ENCODE measurements at places on chromosomes 6 and 20.

DNA sequence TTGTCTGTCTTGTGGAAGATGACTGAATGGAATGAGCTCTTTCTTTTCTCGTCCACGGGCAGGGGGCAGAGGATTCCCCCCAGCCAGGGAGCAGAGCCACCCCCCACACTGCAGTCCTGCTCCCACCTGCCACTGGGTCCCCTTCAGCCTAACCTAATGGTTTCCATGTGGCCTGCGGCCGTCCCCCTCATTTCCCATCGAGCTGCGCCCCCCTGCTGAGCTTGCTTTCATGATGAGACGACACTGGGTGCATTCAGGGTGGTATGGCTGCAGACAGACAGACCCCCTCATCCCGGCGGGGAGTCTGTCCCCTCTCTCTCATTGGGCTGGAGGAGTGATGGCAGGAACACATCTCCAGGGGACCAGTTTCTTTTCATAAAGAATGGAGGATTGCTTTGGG is 140.8 kb downstream of the DTNBP1 start:
- DNase-seq: no peak

GRCh38 chr6:156980515-156980914 is 203.3 kb downstream of the ARID1B start:
- no peak for DNase-seq

DNA sequence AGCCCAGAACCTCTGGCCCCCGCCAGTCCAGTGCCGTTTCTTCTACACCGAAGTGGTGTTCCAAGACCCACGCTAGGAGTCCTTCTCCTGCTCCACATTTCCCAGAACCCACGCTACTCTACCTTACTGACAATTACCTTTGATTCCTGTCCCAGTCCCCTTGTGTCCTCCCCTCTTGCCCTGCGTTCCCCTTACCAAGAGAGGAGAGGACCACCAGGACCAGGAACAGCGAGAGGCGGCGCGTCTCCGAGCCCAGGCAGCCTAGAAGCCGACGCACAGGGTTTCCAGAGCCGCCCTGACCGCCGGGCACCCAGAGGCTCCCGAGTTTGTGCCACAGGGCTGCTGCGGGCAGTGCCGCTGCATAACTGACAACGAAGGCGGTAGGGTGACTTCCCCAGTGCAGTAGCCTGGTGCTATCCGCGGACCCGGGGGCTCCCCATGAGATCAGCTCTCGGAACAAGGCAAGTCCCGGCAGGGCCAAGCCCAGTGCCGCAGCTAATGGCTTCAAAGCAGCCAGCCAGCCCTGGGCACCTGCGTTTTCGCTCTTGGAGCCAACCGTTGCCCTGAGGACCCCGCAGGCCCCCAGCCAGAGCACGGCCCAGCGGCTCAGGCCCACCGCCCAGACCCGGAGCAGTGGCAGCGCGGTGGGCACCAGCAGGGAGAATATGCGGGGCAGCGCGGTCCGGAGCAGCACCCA is 512 bp downstream of the TAP1 start:
- no peak for DNase-seq

DNA sequence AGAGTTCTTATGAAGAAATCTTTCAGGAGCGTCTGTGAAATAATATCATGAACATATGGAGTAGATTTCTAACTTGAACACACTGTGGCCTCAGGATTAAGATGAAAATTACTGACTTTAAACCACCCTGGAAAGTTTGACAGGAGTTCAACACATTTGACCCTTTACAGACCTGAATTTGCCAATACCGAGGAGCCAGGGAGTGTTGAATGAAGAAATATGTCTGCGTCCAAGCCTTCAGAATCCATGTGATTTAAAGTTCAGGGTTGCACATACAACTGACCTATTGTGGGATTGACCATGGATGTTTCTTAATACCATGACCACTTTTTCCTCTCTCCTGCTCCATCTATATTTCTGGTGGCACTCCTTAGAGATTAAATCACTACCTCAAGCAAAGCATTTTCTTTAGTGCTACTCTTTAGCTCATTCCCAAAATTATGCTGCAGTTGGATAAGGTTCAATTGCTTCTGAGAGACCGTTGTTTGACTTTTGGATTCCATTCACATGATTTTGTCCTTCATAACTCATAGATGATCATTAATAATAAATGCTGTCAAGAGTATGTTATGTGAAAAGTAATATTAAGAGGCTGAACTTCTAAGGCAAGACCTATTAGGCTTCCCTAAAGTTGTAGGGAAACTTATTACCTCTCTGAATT is 57.4 kb downstream of the PRL start:
- no peak for DNase-seq

DNA sequence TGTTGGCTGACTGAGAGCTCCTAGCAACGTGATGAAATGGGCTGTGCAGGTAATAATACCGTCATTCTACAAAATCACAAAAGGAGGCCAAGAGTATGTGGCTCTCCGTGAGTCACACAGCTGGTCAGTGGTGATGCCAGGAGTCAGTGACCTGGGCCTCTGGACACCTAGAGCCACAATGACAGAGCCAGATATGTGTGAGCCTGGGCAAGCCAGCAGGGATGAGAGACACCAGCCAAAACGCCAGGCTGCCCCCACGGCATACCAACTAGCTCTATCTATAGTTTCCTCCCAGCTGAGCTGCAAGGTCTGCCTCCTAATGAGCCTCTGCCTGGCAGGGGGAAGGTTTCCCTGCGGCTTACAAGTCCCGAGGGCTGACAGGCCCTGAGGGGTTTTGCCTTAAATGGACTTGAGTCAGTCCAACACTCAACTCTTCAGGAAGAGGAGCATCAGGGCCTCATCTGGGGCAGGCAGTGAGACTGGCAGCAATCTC is 70.0 kb downstream of the CPNE5 start:
- DNase-seq: no peak

- DNase-seq: no peak
Observed at GRCh38 chr6:156347246-156347645, 429.9 kb upstream of the ARID1B start.

GRCh38 chr6:119938752-119939151 is 589.2 kb upstream of the MAN1A1 start:
- DNase-seq: no peak

DNA sequence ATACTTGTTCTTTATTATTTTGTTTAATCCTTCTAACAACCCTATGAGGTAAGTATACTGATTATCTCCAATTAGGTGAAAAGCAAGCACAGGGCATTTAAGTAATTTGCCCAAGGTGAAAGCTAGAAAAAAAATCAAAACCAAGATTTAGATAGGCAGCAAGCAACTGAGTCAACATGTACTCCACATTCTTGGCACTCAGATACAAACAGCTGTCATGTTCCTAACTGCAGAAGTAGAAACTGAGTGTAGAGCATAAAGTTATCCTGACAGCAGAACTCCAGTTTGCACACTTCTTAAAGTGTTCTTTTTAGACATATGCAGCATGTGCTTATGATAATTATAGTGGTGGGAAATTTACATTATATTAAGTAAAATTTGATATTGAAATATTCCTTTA is 278.1 kb downstream of the MEI4 start:
- no peak for DNase-seq

GRCh38 chr6:100103194-100103593 is 109.2 kb upstream of the MCHR2 start:
- no peak for DNase-seq

GRCh38 chr6:10140136-10140535 is 274.7 kb downstream of the TFAP2A start:
- DNase-seq: no peak

GRCh38 chr6:143232849-143233248 is 172.2 kb downstream of the AIG1 start:
- DNase-seq: no peak

DNA sequence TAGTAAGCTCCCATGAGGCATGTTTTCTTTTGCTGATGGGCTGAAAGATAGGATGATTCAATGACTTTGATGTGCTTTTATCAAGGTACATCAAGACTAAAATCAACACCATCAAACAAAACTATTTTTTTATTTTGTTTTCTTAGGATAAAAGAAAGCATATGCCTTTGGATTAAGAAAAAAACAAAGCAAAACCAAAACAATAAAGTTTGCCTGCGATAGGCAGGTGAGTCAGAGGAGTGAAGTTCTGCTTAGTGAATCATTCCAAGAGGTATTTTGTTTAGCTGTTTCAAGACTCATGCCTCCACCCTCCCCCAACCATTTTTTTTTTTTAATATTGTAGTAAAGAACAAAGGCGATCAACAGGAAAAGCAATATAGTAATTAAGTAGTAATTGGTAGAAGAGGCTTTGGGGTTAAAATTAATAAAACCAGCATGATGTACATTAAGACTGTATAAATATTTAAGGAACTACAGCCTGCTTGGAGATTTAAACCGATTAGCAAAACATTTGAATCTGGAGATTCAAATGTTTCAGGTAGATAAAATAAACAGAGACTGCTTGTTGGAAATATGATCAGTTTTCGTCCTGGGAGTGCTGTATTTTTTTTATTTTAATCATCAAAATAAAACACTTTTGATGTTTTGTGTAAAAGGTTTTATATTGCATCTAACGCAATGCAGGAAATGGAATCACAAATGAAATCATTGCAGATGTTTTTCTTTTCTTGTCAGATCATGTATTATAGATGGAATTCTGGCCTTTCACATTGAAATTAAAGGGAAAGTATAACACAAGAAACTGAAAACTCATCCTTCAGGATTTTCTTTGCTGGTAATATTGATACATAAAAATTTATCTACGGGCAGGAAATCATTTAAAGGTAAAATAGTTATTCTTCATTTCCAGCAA is 482.3 kb upstream of the MANEA start:
- no peak for DNase-seq

DNA sequence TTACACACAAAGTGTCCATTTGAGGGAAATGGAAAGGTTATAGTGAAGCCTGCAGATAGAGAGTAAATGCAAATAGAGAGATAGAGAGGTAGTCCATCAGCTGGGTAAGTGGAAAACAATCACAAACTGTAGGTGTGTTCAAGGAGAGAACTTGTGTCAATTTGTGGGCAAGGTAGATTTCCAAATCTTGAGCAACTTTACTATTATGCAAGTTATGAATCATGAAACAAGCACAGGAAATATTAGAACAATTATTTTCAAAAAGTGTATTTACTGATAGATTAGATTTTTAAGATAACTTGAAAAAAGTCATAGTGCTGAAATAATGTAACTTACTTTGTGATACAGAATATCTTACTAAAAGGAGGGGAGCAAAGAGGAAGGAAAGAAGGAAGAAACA is 792.9 kb downstream of the EYS start:
- DNase-seq: no peak

DNA sequence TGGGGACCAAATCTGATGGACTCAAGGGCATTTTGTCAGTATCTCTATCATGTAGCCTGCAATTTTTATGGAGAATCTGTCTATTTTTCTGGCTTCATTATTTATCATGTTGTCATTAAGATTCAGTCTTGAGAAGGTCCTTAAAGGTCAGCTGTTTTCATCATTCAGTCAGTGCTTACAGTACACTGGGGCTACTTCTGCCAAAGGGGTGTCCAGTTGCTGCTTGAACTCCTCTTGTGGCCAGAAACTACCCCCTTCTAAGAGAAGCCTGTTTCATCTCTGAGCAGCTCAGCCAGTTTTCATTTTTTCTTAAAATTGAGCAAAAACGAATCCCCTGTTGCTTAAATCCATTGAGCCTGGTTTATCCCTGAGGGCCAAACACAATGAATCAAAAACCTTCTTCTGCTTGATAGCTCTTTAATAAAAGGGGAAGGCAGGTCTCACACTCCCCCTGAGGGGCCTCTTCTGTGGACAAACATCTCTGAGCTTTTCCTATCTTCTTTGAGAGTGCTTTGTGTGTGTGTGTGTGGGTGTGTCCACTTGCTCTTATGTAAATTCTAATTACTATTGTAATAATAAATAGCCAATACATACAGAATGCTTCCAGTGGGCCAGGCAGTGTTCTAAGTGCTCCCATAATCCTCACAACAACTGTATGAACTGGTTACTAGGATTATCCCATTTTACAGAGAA is 172.2 kb downstream of the PLCB1 start:
- DNase-seq: no peak

- no peak for DNase-seq
Observed at GRCh38 chr6:157490611-157491269, 109.8 kb downstream of the ZDHHC14 start.

DNA sequence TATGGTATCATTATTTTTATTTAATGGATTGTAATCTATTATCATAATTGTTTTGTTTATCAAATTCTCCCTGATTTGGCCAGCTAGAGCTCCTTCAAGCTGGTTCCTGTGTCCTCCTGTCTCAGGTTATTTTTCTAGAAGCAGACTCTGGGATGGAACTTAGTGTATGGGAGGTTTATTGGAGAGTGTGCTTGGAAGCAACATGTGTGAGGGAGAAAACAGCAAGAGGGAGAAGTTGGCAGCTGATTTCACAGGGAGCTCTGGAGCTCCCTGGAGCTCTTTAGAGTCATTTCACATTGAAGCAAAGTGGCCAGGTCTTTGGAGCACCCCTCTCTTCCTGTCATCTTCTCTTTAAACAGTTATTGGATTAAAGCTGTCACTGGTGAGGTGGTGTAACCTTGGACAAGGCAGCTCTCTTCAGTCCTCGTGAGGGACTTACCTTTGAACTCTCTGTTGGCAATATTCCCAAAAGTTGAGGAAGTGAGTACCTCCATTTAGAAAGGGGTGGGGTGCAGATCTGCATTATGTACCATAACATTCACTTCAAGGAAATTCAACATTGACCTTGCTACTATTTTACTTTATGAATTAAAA is 103.6 kb downstream of the PHF3 start:
- no peak for DNase-seq

DNA sequence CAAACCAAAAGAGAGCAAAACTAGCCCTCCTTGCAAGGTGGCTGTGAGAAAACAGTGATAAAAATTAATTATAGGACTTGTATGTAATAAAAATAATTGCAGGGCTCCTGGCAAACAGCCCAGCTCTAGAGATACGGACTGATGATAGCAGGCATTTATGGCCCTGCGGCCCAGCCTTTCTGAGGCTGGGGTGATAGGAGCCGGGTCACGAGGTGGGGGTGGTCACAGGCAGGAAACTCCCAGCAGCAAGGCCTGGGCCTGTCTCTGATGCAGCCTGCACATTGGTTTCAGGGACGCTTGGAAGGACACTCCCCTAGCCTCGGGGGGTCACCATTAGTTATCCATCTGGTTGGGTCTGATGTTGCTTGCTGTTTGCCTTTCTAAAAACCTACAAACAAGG is 18.7 kb upstream of the TTPAL start:
- DNase-seq: no peak

GRCh38 chr6:127279815-127280214 is 13.2 kb downstream of the RNF146 start:
- DNase-seq: no peak

- no peak for DNase-seq
Observed at GRCh38 chr6:15748341-15748740, 85.5 kb upstream of the DTNBP1 start.

DNA sequence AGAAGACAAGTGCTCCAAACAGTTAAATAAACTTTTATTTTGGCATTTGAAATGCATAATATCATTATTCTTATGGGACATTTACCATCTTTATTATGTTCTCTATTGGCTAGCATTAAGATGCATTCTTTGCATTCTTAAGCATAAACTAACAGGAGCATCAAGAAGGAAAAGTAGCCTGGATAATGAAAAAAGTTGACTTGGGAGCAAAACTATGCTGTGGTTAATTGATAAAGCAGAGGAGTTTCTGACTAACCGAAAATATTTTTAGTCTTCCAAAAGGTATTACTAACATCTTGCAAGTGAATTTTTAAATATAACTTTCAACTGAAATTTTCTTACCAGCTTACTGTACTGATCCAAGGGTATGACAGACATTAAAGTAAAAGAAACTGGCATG is 140.3 kb downstream of the FLRT3 start:
- no peak for DNase-seq

GRCh38 chr20:58023781-58024180 is 204.7 kb downstream of the ANKRD60 start:
- DNase-seq: no peak

- DNase-seq: no peak
Observed at GRCh38 chr20:49808753-49809152, 3.9 kb upstream of the SLC9A8 start.

GRCh38 chr6:64084185-64084663 is 448.6 kb downstream of the PHF3 start:
- no peak for DNase-seq
